ENCODE measurements at places on chromosomes 6 and 20.
A peak's percentile ranks its signal among the peaks of the same experiment; 100 is the strongest.

DNA sequence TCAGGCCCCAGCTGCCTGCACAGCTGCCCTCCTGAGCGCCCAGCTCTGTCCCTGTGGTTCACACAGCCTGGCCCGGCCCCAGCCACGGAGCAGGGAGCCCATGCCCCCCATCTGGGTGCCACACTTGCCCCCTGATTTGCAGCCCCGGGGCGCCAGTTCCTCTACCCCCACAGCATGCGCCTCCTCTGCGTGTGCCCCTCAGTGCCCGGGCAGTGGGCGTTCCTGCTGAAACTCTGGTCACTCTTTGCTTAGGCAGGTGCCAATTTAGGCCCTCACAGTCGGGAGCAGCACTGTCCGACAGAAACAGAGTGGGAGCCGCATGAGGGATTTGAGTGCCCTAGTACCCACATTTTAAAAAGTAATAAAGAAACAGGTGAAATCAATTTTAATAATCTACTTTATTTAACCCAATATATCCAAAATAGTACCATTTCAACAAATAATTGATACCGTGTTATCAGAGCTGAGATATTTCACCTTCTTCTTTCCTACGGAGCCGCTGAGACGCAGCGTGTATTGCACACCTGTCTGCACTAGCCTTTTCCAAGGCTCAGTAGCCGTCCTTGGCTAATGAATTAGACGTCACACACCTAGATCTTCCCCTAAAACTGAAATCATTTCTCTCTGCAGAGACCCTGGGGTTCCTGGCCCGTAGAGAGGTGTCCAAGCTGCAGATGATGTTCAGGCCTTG lies 106.4 kb downstream of the ASXL1 start:
- DNase-seq = no peak

- no peak for DNase-seq
These were observed 3.6 kb downstream of the ARFRP1 start for GRCh38 chr20:63703976-63704748.

DNA sequence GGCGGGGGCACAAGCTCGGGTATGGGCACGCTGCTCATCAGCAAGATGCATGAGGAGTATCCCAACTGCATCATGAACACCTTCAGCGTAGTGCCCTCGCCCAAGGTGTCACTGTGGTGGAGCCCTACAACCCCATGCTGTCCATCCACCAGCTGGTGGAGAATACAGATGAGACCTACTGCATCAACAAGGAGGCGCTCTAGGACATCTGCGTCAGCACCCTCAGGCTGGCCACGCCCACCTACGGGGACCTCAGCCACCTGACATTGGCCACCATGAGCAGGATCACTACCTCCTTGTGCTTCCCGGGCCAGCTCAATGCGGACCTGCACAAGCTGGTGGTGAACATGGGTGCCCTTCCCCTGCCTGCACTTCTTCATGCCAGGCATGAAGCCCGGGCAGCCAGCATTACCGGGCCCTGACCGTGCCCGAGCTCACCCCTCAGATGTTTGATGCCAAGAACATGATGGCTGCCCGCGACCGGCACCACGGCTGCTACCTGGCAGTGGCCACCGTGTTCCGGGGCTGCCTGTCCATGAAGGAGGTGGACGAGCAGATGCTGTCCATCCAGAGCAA lies 12.8 kb downstream of the GABRR2 start:
- no peak for DNase-seq

DNA sequence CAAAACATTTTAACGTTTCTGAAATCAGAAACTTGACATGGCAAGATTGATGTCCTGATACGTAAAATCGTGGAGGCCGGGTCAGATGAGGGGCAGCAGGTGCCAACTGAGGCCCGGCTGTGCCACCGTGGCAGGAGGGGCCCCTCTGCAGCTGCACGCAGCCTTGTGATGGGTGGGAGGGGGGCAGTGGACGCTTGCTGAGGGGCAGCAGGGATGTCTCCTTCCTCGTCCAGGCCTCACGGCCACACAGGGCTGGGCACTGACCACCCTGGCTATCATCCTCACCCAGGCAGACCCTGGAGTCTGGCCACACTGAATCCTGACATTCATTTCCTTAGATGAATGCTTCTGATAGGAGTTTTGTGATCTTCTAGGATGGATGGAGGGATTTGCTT lies 114.7 kb downstream of the ERMARD start:
- DNase-seq = no peak

- DNase-seq = no peak
These were observed 32.4 kb downstream of the DUSP22 start for GRCh38 chr6:324729-325125.

GRCh38 chr20:17530716-17531664 lies at the start of gene BFSP1:
BFSP1 (minus strand) TSS chr20:17531379; CDS start chr20:17531329, 50 bp downstream.
- DNase-seq = peak; percentile 35

GRCh38 chr20:11790046-11790445 lies 127.6 kb upstream of the BTBD3 start:
- no peak for DNase-seq

GRCh38 chr20:3752386-3752759 lies 15.2 kb downstream of the ADISSP start:
- DNase-seq = no peak

GRCh38 chr6:100664274-100665040 lies 199.7 kb upstream of the SIM1 start:
- peak; percentile 33 for DNase-seq

DNA sequence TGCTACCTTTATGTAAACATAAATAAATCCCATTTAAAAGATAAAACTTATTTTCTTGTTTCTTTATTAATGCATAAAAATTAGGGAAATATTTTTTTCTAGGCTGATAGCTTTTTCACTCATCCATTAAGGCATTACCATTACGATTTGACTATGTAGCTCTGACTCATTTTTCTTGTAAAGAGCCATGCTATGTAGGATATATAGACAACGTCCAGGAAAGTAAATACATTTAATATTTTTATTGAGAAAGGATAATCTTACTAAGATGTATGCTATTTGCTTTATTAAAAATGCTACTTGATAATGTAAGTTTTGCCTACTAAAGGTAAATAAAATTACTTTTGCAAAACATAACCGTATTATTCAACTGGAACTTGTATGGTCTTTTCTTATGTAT lies 19.2 kb upstream of the KIAA1586 start:
- DNase-seq = no peak
